GM20000 (cell line): ENCODE measurements at places on chromosomes 4 and X.

- DNase-seq, result no peak
These were observed 1276.9 kb upstream of the TENM3 start for GRCh38 chr4:180966312-180966711.

DNA sequence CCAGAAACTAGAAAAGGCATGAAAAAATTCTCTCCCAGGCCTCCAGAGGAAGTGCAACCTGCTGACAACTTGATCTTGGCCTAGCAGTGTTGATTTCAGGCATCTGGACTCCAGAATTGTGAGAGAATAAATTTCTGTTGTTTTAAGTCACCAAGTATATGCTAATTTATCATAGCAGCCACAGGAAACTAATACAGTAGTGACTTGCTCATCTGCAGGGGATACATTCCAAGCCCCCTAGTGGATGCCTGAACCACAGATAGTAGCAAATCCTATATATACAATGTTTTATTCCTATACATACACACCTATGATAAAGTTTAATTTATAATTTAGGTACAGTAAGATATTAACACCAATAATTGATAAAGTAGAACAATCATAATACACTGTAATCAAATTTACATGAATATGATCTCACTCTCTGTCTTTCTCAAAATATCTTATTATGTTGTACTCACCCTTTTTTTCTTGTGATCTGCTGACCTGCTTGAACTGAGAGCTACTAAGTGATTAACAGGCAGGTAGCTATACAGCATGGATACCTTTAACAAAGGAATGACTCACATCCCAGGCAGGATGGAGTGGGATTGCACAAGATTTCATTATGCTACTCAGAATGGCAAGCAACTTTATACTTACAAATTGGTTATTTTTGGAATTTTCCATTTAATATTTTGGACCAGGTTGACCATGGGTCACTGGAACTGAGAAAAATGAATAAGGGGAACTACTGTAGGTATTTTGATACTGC, 501.1 kb downstream of the KCNIP4 start:
- DNase-seq, result no peak

DNA sequence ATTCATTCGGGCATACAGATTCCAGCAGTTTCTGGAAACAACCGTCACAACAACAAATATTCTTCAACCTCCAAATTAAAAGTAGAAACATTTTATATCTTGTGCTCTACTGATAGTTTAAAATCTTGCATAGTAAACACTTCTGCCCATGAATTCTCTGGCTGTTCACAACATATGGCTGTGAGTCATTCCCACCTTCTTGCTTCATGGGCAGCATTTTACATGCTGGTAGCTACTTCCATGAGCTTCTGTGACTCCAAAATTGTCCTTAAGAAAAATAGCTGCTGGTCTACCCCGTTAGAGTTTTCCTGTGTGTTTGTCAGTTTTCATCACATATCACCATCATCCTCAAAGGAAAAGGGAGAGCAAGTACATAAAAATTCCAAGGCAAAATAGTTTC, 22.7 kb downstream of the PNPLA4 start:
- DNase-seq, result no peak

GRCh38 chr4:627347-628125, 2.2 kb downstream of the PDE6B start:
- DNase-seq, result no peak

DNA sequence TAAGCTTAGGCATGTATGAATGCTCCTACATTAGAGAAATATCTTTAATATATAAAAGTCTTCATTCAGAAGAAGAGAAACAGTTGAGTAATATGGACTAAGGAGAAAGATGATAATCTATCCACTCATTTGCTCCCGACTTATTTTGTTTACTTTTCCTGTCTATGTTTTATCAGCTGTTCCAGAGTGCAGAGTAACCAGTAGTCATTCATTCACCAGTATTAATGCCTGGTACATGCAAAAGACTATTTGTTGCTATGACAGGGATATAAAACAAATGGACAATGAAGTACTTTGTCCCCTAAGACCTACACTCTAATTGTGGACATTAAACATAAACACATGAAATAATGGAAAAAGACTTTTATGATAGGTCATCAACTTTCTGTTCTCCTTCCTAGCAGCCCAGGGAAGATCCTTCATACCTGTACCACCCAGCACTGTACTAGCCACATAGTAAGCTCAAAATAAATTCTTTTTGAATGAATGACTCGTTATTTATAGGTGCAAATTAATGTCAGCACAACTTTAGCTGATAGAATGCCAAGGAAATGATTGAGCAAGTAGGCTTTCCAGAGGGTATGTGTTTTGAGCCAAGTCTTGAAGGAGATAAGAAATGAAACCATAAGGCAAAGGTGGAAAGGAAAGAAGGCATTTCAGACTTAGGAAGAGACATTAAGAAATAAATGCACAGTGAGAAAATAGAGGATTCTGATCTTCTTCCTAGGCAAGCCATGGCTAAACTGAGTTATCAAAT, 45.0 kb upstream of the IL13RA1 start:
- no peak for DNase-seq
